ENCODE measurements at places on chromosomes 6 and 20.
A peak's percentile ranks its signal among the peaks of the same experiment; 100 is the strongest.

- no peak for DNase-seq
Observed at GRCh38 chr6:108195209-108195608, 29.4 kb downstream of the NR2E1 start.

- DNase-seq, result no peak
Observed at GRCh38 chr6:6620766-6621425, 32.4 kb downstream of the LY86 start.

GRCh38 chr6:35046862-35047261 lies 94.3 kb downstream of the TCP11 start:
- DNase-seq, result no peak

- no peak for DNase-seq
Observed at GRCh38 chr6:34276881-34277762, 28.3 kb upstream of the SMIM29 start.

GRCh38 chr20:5143851-5144250 lies 17.0 kb downstream of the CDS2 start:
- no peak for DNase-seq

DNA sequence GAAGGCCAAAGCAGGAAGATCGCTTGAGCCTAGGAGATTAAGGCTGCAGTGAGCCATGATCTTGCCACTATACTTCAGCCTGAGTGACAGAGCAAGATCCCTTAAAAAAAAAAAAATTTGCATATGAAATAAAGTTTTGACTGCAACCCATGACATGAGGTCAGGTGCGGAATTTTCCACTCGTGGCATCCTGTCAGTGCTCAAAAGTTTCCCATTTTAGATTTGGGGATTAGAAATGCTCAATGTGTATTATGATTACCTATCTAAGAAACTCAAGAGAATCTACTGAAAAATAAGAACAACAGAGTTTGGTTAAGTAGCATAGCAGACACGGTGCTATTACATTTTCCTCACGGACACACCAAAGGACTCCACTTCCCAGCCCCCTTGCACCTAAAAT lies 11.7 kb downstream of the SLC23A2 start:
- no peak for DNase-seq

- no peak for DNase-seq
Observed at GRCh38 chr6:5036269-5036668, 32.4 kb upstream of the RPP40 start.

GRCh38 chr20:63739130-63740069 lies at the start of gene SLC2A4RG:
Gene SLC2A4RG, plus strand, starts transcription at chr20:63739776. Its CDS starts 137 bp downstream, at chr20:63739913.
- DNase-seq, result peak; percentile 76

GRCh38 chr6:158071121-158072082 lies 89.7 kb downstream of the SYNJ2 start:
- DNase-seq, result no peak

- DNase-seq, result no peak
Observed at GRCh38 chr6:5506597-5506996, 245.3 kb downstream of the FARS2 start.

- DNase-seq, result no peak
Observed at GRCh38 chr20:31767805-31768204, 28.7 kb downstream of the TPX2 start.

GRCh38 chr6:46291275-46291633 lies 120.5 kb upstream of the ENPP5 start:
- no peak for DNase-seq

GRCh38 chr6:18976966-18977365 lies 589.8 kb downstream of the RNF144B start:
- DNase-seq, result no peak

- no peak for DNase-seq
Observed at GRCh38 chr6:147434516-147434915, 74.0 kb upstream of the SAMD5 start.

DNA sequence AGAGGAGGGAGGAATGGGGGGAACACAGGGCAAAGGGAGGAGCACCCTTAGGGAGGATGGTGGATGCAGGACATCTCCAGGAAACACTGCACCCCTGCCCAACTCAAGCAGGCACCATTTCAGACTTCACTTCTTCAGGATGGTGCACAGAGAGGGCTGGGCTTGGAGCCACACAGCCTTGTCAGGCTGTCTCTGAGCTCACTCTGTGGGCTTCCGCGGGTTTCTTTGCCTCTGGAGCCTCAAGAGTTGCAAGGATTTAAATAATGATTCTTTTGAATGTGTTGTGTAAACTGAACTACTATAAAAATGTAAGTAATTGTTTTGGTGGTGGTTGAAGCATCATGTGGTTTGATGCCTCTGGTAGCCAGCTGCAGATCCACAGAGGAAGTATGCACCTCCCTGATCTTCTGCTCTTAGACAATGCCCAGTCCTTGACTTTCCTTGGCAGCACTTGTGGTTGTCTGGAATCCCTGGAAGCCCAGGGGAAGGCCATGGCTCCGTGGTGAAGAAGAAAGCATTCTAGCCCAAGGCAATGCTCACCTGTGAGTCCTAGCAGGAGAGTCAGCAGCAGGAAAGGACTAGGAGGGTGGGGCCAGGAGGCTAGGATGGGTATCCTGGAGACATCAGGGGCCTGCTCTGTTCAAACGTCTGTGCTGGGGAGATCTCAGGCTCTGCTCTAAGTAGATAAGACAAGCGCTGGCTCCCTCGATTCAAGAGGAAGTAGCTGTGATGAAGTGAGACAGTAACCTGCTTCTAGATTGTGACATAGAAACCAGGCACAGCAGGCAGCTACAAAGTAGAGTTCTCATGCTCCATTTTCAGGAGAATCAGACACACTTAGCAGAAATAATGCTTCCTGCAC lies 50.2 kb upstream of the SIRPG start:
- DNase-seq, result no peak

DNA sequence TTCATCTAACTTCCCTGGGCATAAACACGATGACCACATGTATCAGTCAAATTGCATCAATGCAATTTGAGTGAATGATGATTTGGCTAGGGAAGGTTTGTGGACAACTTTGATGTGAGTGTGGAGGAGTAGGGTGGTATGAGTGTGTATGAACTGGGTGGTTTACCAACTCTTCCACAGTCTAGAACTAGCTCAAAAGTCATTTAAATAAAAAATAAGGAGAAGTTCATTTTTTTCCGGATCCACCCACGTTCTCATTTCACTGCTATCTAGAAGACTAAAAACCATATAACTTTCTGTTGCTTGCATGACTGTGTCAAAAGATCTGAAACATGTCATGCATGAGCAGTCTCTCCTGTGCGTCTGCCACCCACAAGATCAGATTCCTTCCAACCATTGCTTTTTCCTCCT lies 23.6 kb downstream of the SLC35D3 start:
- no peak for DNase-seq

DNA sequence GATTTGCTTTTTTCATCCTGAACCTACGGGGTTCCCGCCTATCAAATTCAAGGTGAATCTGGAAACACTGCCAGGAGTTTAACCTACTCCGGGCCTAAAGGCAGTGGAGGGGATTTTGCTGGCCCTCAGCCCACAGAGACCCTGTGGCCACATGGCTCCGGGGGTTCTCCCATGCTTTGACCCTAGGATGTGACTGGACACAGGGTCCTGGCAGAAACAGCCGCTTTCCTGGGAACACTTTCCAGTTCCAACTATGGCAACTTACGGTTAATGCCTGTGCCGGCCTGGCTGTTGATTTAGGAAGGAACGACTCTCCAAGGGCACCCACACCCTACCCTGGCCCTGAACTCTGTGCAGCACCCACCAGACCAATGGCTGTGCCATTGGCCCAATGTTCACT lies 141.7 kb upstream of the RPS6KA2 start:
- no peak for DNase-seq

DNA sequence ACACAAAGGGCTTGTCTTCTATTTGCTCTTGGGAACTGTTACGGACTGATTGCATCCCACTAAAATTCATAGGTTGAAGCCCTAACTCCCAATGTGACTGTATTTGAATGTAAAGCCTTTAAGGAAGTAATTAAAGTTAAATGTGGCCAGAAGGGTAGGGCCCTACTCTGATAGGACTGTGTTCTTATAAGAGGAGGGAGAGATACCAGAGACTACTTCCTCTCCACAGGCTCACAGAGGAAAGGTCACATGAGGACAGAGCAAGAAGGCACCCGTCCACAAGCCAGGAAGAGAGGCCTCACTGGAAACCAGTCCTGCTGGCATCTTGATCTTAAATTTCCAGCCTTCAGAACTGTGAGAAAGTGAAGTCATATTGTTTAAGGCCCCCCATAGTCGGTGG lies 211.9 kb downstream of the CDH26 start:
- DNase-seq, result no peak

GRCh38 chr6:13697857-13698256 lies 13.8 kb downstream of the RANBP9 start:
- DNase-seq, result no peak

- no peak for DNase-seq
Observed at GRCh38 chr6:137724495-137725211, 142.4 kb upstream of the TNFAIP3 start.

GRCh38 chr6:14386668-14387067 lies 269.1 kb downstream of the CD83 start:
- DNase-seq, result no peak

GRCh38 chr20:57502336-57502700 lies 22.6 kb downstream of the CTCFL start:
- DNase-seq, result no peak

DNA sequence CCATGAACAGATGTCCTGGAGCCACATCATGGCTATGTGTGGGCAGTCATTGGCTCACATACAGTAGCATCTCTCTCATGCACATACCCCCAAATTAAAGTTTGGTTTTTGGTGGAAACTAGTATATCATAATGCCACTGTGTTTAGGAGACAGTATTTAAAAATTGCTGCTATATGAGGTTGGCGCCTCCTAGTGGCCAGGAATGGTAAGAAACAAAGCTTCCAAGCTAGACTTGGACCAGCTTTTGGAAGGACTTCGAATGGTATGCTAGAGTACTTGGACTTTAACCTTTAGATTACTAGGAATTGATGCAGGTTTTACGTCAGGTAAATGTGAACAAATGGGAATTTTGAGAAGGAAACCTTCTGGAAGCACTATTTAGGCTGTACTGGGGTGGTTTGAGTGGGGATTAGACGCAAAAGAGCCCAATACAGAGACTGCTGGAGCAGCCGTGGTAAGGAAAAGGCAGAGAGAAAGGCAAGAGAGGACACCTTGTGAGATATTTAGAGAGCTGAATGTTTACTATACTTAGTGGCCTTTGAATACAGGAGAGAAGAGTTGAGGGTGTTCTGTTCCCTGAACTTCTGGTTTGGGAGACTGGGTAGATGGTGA lies 23.8 kb downstream of the PRSS35 start:
- peak; percentile 70 for DNase-seq

DNA sequence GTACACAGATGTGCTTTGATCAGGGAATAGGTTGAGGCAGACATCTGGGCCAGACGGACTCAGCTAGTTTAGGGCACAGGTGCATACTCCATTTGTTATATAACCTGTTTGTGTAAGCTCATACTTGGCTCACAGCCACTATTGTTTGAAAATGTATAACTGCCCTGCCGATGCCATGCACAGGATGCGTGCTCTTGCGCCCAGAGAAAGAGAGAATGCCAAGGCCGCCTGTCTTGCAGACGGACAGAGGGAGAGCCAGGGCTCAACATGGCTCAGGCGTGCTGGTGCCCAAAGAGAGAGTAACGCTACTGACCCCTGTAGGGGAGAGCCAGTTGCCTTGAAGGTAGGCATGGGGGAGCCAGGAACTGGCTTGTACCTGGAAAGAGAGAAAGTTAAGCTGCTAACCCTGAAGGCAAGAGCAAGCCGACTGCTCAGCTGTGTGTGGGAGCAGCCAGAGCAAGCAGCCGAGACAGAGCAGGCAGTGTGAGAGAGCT lies 57.7 kb downstream of the FAM229B start:
- DNase-seq, result no peak

- no peak for DNase-seq
Observed at GRCh38 chr20:57695012-57695411, 14.8 kb downstream of the PMEPA1 start.

DNA sequence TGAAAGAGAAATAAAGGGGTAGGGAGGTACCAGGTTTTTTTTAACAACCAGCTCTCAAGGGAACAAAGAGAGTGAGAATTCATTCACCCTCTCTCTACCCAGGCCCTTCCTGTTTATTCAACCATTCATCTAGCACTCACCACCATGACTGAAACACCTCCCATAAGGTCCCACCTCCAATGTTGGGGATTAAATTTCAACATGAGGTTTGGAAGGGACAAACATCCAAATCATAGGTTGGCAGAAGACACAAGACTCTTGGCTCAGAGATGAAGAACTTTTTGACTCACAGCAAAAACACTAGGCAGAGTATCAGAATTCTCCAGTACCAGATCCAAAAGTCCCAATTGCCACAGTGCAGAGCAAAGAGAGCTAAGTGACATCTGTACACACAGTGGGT lies 186.3 kb downstream of the EDN1 start:
- DNase-seq, result no peak

DNA sequence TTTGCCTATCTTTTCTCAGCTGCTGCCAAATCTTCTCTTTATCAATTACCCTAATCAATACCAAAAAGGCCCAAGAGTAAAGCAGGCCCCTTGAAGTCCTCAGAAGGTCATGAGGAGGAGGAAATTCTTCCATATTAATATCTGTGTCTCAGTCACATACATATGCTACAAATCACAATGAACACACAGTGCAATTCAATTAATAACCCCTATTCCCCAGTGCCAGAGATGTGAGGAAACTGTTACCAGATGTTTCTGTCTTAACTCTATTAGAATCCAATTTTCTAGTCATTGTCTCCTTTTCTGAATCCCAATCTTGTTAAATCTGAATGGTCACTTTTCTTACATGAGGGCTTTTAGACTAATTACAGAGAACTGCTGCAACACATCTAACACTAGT lies 45.9 kb upstream of the SLC2A12 start:
- no peak for DNase-seq

- no peak for DNase-seq
Observed at GRCh38 chr20:50996901-50997865, 25.7 kb downstream of the KCNG1 start.

- no peak for DNase-seq
Observed at GRCh38 chr6:110020888-110021287, 42.8 kb downstream of the GPR6 start.
